ENCODE measurements at places on chromosomes 1 and 21.
A peak's percentile ranks its signal among the peaks of the same experiment; 100 is the strongest.

- DNase-seq = peak; percentile 26
These were observed 18.5 kb downstream of the CAMK1G start for GRCh38 chr1:209601809-209602657.

DNA sequence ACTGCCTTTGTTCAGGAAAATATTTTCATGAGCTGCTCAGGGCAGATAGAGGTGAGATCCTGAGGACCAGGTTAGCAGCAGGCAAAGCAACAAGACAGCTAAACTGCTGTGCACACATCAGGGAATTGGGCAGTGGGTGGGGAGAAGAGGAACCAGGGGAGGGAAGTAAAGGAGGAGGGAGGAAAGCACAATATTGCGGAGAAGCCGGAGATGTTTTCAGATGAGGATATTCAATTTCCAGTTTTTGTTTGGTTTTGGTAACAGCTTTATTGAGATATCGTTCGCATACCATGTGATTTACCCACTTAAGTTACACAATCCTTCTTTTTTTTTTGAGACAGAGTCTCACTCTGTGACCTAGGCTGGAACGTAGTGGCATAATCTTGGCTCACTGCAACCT, 34.5 kb downstream of the EPHA10 start:
- no peak for DNase-seq

DNA sequence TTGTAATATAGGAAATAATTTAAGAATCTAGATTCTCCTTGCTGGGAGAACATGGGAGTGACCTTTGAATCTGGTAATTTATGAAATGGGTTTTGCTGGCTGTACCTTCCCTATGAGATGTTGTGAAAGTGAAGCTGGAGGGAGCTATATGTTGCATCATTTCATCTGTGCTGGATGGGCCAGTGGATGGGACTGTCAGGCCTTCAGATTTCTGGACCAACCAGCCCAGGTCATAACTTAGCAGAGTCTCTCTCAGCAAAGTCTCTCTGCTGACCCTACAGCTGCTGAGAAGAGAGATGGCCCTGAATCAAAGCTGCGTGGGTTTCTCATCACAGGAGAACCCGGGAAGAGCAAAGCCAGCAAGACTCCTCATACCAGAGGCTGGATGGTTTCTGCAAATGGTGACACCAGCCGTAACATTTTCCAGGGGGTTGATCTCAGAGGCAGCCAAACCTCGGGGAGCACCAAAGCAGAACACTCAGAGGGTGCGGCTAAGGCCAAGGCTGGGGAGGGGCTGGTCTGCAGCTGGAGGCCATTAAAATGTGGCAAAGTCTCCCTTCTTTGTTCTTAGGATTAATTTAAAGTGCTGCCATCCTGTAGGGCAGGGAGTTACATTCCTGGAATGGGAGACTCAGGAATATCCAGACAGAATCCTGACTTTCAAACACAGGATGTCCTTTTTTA, 18.2 kb upstream of the PTGFRN start:
- no peak for DNase-seq

- no peak for DNase-seq
These were observed 24.2 kb upstream of the CD34 start for GRCh38 chr1:207935166-207935583.

GRCh38 chr21:39142972-39143371, 40.3 kb downstream of the PSMG1 start:
- no peak for DNase-seq

DNA sequence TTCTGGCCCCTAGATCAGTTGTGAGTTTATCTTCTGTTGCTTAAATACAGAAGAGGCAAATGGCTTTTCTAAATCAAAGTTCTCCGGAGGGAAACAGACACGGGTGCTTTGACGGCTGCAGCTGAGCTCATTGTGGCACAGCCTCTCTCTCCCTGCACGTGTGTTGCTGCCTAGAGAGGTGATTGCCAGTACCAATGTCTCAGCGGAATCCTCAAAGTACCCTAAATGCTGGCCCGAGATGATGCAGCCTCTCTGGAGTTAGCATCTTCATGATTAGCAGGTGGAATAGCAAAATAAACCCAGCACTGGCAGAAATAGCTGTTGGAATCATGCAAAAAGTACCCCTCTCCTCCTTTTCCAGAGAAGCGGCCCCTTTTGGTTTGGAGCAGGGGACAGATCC, 192.2 kb downstream of the PRDM2 start:
- no peak for DNase-seq

DNA sequence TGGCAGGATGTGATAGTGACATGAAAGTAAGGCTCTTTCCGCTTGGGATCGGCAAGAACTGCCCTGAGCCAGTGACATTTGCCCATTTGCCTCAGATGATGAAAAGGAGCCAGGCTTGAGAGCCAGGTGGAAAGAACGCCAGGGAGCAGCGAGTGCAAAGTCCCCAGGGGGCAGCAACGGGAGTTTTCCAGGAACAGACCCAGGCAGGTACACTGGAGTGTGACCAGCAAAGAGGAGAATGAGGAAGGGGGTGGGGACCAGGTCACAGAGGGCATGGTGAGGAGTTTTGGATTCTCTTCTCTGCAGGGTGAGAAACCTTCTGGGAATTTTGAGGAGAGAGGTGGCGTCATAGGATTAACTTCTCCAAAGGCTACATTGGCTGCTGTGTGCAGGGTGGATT, 10.8 kb upstream of the ETS2 start:
- DNase-seq = no peak

DNA sequence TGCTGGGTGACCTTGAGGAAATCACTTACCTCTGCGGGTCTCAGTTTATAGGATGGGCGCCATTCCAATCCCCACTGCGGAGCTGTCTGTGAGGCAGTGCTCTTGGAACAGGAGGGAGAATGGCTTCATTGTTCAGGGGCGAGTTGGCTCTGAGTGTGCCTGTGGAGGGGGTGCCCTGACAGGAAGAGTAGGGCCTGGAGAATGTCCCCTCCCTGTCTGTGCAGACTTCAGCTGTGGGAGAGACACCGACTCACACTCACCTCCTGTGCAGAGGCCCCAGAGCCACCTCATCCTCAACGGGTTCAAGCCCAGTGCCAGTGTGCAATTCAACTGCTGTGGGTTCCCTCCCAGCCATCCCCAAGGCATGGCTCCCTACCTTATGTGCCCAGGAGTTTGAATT, 17.1 kb downstream of the ADORA1 start:
- no peak for DNase-seq

DNA sequence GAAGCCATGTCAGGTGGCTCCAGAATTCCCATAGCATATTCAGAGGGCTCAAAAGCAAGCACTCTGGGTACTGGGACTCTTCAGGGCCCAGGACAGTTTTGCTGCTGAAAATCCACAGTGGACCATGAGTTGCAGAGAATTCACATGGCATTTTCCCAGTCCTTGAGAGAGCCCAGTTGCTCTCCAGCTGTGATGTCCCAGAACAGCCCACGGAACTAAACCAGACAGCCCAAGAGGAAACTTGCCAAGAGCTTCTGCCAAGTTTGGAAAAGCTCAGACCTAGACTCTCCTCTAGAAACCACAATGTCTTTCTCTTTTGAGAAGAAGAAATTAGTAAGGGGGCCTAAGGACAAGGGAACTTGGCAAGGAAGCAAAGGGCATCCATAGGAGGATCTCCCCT, 69.4 kb downstream of the RGS2 start:
- no peak for DNase-seq

GRCh38 chr1:26358411-26359384, 4.8 kb upstream of the CRYBG2 start:
- DNase-seq = peak; percentile 82

- no peak for DNase-seq
These were observed 1.2 kb upstream of the SLC37A1 start for GRCh38 chr21:42512346-42513034.

DNA sequence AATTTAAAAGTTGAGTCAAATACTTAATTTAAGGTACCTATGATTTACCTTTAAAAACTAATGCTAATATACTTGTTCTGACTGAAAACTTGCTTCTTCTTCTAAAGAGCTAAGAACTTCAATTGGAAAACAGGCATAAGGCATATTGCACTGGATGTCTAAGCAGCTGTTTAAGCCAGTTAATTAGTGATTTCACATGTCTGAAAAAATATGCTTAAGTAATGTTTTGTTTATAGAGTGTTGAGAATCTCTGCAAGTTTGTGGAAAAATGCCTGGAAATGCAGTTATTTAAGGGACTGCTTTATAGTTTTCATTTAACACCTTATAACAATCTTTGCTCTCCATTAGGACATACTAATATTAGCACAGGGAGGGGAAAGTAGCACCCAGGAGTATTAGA, 28.2 kb downstream of the UBE2U start:
- DNase-seq = no peak

DNA sequence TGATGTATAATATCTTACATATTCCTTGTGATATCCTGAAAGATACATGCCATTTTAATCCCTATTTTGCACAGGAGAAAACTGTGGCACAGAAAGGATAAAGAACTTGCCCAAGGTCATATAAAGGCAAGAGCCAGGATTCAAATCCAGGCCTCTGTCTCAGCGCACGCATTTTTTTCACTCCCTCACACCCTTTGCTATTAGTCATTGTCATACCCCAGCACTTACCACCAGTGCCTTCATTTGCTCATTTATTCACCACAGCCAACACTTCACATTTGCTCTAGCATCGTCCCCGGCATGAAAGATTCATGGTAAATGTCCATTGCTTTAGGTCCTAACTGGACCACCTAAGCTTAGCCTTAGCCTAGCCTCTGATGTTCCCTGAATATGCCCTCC, 14.2 kb downstream of the ALX3 start:
- DNase-seq = no peak

DNA sequence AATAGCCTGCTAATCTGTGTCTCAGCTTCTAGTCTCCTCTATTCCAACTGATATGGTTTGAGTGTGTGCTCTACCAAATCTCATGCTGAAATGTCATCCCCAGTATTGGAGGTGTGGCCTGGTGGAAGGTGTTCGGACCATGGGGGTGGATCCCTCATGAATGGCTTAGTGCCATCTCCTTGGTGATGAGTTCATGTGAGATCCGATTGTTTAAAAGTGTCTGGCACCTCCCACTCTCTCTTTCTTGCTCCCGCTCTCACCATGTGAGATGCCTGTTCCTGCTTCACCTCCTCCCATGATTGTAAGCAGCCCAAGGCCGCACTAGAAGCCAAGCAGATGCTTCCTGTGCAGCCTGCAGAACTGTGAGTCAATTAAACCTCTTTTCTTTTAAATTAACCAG, 73.5 kb upstream of the CAMK1G start:
- no peak for DNase-seq

- DNase-seq = no peak
These were observed 416.4 kb upstream of the PROX1 start for GRCh38 chr1:213571419-213571818.

GRCh38 chr21:28387220-28387619, 605.5 kb downstream of the LTN1 start:
- no peak for DNase-seq

GRCh38 chr1:163307479-163308171, 14.1 kb upstream of the NUF2 start:
- no peak for DNase-seq

DNA sequence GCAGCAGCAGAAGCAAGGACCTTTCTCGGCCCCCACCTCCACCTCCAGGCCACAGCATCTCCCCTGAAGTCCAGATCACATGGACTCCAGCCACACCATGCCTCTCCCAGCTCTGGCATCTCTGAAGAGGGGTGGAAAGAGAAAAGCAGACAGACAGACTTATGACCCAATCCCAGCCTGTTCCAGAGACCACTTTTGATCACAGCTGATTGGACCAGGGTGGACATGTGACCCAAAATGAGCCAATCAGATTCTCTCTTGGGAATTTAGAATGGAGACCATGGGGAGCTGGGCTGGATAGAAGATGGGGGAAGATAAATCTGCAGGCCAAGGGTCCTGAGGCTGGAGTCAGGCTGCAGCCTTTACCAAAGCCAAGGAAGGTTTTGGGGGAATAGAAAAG, 16.4 kb downstream of the HTR1D start:
- DNase-seq = no peak

DNA sequence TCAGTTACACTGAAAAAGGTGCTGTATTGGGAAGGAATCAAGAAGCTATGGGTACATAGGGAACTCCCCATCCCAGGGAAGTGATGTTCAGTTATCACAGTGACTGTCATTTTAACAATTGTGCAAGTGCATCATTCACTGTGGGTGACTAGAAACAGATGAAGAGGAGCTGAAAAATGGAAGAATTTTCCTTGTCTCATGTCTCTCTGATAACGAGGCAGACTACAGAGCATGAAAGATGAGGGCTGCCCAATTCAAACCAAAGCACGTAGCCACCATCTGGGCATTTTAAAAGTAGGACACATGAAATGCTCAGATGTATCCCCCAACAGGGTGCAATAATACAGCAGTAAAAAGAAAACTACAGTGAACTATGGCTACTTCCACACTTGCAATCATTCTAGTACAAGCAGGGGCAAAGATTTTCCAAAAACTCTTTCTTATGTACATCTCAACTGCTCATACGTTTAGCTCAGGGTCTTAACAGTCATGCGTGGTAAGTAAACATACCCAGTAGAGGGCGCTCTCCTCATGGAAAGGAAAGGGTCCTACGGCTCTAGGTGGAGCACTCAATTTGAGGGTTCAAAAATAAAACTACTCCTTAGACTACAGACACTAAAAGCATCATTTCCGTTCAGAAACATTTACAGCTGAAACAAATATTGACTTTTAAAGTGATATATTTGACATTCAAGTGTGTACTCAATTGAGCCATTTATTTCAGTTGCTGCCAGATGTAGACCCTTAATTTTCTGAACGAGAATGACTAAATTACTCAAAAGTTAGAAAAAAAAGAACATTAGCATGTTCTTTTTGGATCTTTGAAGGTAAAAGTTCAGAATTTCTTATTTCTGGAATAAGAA, 143.2 kb downstream of the KCTD3 start:
- no peak for DNase-seq

- peak; percentile 48 for DNase-seq
These were observed 14.7 kb downstream of the JUN start for GRCh38 chr1:58768971-58769808.

All from CD4-positive, alpha-beta T cell treated with Interleukin-2 at 100 ng/mL for 4 hours (primary cell).